ENCODE measurements at places on chromosomes 3 and 15.

GRCh38 chr3:186121968-186122367 is 13.1 kb upstream of the ETV5 start:
- no peak for DNase-seq

- no peak for DNase-seq
Observed at GRCh38 chr15:60442763-60443162, 36.2 kb downstream of the ICE2 start.

GRCh38 chr15:51708013-51708412 is 26.7 kb downstream of the SCG3 start:
- no peak for DNase-seq

- DNase-seq, result no peak
Observed at GRCh38 chr15:25418202-25418601, 20.6 kb downstream of the UBE3A start.

Measured in glomerular endothelial cell (primary cell).